ENCODE measurements at places on chromosomes 1 and 21.
A peak's percentile ranks its signal among the peaks of the same experiment; 100 is the strongest.

GRCh38 chr21:45152265-45152746 lies 77.9 kb downstream of the ADARB1 start:
- DNase-seq, result peak; percentile 82

DNA sequence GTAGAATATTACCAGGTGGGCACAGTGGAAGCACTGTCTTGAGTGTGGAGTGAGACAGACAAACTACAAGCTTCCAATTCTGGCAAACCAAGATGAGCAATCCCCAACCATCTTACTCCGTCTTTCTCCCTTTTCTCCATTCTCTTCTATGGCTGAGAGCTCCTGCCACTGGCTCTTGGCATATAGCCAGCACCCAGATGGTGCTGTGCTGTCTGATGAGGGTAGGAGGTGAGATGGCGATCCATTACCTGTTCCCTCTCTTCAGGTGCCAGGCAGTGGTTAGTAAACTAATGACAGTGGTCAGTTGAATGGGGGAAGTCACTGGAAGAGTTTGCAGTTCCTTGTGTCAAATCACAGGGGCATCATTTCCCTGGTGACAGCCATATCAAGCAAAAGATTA lies 108.4 kb downstream of the FNBP1L start:
- DNase-seq, result no peak

DNA sequence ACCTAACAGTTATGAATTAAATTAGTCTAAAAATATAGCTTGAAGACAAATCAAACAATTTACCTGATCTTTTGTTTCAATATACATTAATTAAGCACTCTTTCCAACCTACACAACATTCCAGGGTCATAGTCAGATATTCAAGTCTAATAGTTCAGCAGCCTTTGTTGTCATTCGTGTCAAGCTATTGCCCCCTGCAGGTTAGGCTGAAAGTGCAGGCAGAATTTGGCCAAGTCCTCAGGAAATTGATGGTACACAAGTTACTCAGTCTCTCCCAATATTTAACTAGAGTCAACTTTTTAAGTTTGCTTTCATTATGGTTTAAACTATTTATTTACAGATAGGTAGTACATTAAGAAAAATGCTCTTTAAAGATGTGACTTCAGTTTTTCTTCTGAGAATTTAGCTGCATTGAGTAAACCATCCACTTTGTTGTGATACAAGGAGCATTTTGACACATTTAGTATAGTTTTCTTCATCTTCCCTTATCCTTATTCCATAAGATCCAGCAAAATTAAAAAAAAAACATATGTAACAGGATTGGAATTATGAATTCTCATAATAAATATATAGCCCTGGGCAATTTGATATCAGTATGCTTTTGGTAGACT lies 130.3 kb upstream of the DPYD start:
- peak; percentile 72 for DNase-seq

GRCh38 chr1:7420470-7421100 lies 350.5 kb upstream of the VAMP3 start:
- no peak for DNase-seq
